ENCODE measurements at places on chromosomes 3 and 15. TPM values are rescaled to one million over a fixed set of nuclear protein-coding genes. Genes with fewer than 3 reads are reported as not detected.

DNA sequence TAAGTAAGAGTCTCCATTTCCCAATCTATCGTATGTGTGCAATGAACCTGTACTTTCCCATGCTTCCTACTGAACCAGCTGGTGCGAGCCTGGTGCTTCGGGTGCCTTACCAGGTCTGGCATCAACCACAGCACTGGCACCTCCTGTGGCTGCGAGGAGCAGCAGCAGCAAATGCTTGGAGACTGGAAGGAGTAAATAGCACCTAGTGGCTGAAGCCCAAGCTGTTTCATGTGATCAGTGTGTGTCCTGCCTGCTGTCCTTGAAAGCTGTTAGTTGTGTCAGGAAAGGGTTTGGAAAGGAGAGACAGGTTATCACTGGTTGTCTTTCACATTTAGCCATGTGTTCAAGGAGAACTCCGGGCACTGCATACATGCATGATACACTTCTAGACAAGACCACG is 31.8 kb downstream of the PCOLCE2 start:
- DNase-seq = no peak

DNA sequence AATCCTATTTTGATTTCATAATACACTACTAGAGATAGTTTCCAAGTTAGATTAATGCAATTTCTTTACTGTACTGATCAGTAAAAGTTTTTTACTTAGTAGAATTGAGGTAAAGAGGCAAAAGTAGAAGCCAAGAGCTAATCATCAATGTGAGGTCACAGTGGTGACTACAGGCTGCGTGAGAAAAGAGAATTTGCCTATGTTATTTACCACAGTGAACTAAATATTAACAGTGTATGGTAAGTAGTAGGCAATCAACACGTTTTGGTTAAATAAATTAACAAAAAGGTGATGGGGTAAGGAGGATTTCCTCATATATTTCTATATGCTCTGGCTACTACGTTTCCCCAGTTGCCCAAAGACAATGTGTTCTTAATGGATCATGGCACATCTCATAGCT is 202.2 kb upstream of the CMC1 start:
- DNase-seq = no peak

DNA sequence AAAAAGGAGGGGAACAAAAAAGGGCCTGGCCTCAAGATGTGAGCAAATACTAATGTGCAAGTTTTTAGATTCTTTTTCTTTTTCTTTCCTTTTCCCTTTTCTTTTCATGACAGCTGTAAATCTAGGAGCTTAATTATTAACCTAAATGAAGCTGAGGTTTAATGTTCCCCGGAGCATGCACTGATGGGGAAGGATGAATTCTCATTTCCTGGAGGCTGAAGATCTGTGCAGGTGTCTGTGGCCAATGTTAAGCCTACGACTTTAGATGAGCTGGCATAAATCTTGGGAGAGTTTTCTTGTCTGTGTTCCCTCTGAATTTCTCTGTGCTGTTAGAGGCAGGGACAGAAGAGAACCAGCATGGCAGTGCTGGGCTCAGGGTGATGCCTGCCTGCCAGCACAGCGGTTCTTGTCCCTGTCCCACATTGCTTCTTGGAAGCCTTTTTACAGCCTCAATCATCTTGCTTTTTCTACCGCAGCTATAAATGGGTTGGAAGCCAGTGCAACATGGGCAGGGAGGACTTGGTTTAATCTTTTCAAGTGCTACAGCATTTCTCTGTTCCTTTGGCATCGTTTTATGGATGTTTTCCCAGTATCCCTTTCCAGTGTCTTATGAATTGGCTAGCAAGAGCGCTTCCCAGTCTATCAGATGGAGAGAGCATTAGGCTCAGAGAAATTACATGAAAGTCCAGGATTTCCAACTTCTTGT is 119.1 kb downstream of the ATG7 start:
- DNase-seq = no peak

GRCh38 chr3:67460841-67461510 is 193.4 kb downstream of the SUCLG2 start:
- no peak for DNase-seq

The SNTN gene
- total RNA-seq = not detected

The PIK3CA gene
- total RNA-seq = 22.5 TPM
